ENCODE measurements at places on chromosomes 12 and 14.

DNA sequence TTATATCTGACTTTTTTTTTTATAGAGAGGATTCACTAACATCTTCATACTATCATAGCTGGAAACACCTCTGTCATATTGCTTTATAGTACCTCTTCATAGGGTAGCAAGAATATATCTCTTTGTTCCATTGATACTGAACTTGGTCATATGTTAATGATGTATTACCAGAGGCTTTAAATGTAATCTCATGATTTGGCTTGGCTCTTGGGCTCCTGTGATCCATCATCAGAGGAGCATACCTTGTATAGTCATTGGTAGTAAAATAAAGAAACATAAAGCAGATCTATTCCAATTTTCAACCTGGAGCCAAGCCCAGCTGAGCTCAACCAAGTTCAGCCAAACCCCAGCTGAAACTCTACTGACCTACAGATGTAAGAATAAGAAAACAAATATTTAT lies 43.2 kb upstream of the GRIN2B start:
- no peak for DNase-seq

- no peak for DNase-seq
Measured at GRCh38 chr12:74483057-74483456, 54.6 kb upstream of the ATXN7L3B start.

DNA sequence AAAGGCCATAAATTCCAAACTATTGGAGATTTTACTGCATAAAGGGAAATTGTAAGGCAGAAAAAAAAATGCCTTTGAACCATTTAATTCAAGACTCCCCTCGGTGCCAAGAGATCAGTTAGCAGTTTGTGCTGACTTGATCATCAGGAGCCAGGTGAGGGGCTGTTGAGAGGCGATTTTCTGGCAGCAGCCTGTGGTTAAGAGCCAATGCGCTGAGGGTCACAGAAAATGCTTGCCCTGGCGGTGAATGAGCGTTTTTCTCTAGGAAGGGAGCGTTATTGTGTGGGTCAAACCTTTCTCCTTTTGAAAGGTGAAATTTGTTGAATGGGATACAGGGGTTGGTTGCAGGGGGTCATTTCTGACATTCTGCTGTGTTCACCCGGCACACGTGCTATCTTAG lies 4.7 kb downstream of the SRRM4 start:
- no peak for DNase-seq

- no peak for DNase-seq
Measured at GRCh38 chr14:101535232-101535631, 26.1 kb upstream of the DIO3 start.

DNA sequence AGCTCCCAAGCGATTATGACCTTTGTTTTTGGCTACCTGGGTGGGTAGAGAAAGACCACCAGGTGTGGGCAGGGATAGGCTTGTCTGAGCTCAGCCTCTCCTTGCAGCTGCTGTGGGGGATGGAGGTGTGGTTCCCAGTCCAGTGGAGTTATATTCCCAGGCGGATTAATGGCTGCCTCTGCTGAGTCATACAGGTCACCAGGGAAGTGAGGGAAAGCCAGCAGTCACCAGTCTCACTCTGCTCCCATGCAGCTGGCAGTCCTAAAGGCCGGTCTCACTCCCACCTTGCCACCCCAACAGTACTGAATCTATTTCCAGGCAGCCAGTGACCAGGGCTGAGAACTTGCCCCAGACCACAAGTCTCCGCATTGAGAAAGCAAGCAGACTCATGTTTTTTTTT lies 399.2 kb downstream of the VRK1 start:
- no peak for DNase-seq

DNA sequence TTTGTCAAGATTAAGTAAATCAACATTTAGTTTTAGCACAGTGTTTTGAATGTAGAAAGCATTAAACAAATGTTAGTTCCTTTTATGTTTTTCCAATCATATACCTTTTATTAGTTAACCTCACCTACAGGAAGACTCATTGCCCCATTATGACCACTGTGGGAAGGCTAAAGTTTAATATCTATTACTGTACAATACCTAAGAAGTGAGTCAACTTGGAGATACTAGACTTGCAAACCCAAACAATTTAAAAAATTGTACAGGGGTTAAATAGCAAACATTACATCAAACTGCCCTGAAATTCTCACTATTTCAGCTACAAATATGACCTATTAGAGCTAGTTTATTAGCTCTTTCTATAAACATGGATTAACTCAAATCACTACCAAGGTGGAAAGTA lies 8.6 kb upstream of the G2E3 start:
- DNase-seq: no peak

GRCh38 chr12:38328306-38328895 lies 11.8 kb downstream of the ALG10B start:
- DNase-seq: no peak

DNA sequence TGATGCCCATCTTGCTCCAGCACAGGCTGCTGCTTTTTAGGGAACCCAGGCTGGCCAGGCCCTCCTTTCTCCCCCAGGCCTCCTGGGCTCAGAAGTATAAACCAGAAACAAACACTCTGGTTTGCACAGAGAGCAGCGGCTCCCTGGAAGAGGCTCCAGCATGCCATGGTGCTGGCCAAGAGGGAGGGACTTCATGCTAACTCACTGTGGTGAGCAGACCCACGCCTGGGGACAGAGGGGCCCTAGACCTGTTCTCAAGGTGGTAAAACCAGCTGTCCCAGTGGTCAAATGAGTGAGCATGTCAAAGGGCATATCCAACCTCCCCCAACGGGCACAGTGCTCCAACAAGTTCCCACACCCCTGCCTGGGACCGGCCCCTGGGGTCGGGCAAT lies 15.5 kb downstream of the BCL11B start:
- no peak for DNase-seq

- DNase-seq: no peak
Measured at GRCh38 chr14:72142328-72142727, 210.1 kb downstream of the RGS6 start.

DNA sequence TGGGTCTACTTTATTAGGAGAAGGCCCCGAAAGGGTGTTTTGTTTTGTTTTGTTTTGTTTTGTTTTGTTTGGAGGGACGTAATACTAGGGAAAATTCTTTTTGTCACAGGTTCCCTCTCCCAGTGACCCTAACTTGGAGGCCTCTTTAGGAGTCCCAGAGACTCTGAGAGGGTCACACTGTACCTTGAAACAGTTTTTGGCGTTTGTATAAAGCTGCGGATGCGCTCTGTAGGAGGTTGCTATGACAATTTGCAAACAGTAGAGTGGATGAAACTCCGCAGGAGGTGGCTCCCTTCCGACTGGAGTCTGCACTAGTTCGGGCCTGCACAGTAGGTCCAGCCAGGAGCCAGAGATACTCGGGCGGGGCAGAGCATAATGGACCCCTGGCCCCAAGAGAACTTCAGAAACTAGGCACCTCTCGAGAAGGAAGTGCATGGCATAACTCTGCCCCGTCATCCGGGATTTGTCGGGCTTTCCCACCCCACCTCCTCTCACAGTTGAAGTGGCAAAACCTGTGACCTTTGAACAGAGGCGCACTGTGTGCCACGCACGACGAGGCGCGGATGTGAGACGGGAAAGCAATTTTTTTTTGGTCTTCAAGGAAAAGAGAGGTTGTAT lies 1.3 kb upstream of the DYRK2 start:
- no peak for DNase-seq

DNA sequence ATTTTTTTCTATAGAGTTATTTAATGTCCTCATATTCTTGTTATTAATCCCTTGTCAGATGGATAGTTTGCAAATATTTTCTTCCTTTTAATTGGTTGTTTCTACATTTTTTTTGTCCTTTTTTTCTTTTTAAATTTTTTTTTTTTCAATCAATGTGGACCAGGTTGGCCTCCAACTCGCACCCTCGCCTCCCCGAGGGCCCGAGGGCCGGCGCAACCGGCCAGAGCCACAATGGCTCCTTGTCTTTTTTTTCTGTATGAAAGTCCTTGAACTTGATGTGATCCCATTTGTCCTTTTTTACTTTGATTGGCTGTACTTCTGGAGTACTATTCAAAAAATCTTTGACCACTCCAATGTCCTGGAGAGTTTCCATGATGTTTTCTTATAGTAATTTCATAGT lies 17.7 kb upstream of the SLCO1B1 start:
- DNase-seq: no peak

- DNase-seq: no peak
Measured at GRCh38 chr12:55392032-55392795, 8.1 kb upstream of the OR6C65 start.

DNA sequence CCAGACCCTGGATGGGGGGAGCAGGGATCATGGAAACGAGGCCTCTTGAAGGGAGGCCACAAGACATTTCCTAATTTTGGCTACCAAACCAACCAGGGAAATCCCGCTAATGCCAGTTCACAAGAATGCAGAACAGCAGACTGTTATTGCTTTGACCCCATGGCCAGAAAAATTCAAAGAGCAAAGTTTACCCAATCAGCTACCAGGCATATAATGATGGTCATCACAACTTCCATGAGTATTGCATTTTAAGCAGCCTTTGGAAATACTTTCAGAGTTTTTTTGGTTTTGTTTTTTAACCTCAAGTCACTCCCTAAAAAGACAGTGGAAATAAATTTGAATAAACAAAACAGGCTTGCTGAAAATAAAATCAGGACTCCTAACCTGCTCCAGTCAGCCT lies at the start of gene IL25:
Gene IL25 (plus strand): TSS at position 301 of the 400 bp plus-strand sequence.
- DNase-seq: no peak

DNA sequence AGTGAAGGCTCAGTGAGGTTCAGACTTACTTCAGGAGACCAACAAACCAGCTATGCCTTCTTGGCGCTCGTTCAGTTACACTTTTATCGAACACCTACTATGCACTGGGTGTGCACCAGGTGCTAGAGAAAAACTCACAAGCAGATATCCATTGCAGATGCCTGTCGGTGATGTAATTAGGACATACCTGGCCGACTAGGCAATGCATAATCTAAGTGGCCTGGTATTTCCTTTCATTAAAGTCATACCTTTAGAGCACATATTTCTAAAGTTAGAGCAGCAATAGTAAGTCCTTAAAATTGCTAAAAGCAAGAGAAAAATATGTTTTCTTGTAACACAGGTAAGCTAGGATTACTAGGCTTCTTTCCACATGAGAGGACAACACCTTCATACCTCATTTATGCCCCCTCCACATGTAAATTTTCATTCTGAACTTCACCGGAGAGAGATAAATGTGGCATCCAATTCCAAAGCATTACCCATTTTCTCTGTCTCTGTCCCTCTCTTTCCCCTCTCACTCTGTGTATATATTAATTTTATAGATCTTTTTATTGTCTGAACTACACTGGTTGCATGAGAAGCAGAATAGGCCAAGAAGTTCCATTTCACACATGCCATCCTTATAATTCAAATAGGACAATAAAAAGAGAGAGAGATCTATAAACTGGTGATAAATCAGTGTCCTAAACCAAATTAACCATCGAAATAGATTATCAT lies 242.2 kb downstream of the SPTSSA start:
- DNase-seq: no peak

- no peak for DNase-seq
Measured at GRCh38 chr12:24795699-24796347, 153.1 kb downstream of the BCAT1 start.

All from stimulated activated CD8-positive, alpha-beta memory T cell treated with anti-CD3 and anti-CD28 coated beads, Interleukin-15, amount 100 ng/mL, for 24 hours (primary cell).